ENCODE measurements at places on chromosomes 12 and 14.

- no peak for DNase-seq
Observed at GRCh38 chr14:94545131-94545841, 16.0 kb upstream of the SERPINA4 start.

DNA sequence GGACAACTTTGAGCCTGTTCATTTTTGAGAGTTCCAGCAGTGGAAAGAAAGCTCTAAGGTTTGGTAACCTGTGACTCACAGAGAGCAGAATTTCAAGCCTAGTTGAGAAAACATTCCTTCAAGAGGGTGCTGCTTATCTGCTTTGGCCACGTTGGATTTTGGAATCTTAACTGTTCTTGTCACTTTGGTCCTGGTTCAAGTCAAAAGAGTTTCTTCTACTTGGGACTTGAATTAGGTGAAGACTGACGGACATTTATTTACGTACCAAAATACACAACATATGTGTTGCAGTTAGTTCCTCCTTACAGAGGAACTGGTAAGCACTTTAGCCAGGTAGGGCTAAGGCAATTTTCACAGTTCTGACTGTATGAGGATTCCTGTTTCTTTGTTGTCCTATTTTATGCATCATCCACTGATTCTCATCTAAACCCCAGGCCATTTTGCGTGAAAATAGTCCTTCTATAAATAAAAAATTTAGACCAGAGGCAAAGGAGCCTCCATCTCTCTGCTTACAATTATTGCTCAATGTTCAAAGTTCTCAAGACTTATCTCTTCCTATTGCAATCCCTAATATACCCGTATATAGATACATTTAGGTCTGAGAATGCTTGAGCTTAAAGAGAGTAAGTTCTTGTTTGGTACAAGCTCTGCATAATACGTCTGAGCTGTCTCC, 580.9 kb downstream of the DIO2 start:
- DNase-seq: no peak

DNA sequence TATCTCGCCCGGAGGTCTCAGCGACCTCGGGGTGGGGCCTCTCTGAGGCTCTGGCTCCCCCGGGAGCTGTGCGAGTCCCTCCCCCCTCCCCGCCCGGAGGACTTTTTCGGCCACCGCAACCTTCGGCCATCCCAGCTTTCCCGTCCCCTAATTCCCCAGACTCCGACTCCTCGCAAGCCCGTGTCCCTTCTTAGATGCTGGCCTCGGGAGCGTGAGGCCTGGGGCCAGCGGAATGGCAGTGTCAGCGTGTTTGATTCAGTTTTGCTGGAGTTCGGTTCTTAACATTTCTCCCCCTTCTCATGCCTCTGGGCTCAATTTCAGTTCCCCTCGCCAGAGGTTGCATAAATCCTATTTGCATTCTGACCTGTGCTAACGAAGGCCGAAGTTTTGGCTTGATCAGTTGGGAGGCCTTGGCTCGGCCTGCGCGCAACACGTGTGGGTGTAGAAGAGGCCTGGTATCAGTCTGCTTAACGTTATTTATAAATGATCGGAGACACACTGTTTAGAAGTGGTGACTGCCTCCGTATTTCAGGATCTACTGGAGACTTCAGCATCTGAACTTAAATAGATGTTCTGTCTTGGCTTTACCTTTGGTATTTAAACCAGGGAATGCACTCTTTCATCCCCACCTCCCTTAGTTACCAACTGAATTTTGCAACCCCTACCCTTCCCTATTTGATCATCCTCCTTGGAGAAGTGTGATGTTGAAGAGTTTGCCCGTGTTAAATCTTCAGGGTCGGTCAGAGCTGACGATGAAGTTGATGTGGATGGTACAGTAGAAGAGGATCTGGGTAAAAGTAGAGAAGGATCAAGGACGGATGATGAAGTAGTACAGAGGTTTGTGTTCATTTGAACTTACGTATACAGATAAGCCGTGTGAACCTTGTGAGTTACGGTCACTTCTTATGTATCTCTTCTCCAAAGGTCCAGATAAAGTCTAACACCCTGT, 851 bp downstream of the HSP90B1 start:
- peak; percentile 66 for DNase-seq

- DNase-seq: no peak
Observed at GRCh38 chr12:107163413-107163812, 70.1 kb upstream of the CRY1 start.

GRCh38 chr14:69316449-69317101, 56.6 kb downstream of the GALNT16 start:
- DNase-seq: peak; percentile 28

GRCh38 chr12:128791395-128792322, 32.1 kb downstream of the SLC15A4 start:
- DNase-seq: no peak

DNA sequence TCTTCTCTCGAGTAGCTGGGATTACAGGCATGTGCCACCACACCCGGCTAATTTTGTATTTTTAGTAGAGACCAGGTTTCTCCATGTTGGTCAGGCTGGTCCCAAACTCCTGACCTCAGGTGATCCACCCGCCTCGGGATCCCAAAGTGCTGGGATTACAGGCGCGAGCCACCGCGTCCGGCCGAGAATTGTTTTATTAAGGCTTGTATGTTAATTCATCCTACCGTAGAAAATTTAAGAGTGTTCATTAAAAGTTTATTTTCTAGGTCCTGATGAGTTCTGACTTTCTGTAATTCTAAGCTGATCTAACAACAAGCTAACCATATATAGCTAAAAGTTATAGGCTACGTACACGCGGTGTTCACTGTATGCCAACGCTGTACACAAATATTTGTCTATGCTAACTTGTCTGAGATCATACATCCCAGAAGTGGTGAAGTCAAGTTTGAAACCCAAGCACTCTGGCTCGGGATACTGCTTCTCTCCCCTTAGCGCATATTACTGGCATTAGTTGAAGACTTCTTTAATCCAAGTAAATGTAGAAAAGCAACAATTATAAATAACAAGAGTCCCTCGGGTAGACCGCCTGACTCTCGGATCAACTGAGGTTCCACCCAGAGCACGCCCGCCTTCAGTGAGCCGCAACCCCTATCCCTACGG, 570 bp upstream of the MRPS35 start:
- DNase-seq: no peak

Data from sciatic nerve (tissue), 2 donors.